Activated CD4-positive, alpha-beta T cell treated with anti-CD3 and anti-CD28 coated beads, Interleukin-2, amount 50 U/mL, for 1 hour (primary cell): ENCODE measurements at places on chromosomes 16 and 17.

DNA sequence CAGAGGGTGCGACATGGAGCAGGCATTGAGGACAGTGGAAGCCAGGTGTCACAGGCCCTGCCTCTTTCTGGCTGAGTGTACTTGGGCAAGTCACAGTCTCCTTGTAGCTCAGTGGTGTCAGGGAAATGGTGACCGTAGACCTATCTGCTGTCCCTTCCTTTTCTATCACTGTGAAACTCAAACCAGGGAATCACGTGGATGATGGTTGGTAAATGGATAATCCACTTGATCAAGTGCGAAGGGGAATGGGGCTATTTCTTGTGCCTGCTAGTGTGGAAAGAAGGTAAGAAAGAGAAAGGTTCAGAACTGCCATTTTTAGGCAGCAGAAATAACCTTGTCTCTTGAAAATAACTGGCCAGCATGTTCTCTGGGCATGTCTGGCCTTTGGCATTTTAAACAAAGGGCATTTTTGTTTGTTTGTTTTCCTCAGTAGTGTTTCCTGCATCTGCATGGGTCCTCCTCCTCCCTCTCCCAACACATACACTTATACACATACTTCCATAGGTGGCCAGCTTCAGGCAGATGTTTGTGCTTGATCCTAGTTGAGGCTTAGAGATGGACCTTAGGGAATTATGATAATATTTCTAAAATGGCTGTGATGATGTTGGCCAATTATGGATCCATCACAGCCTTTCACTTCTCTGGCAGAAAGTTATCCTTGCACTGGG lies 7.1 kb downstream of the TBX4 start:
- no peak for DNase-seq

DNA sequence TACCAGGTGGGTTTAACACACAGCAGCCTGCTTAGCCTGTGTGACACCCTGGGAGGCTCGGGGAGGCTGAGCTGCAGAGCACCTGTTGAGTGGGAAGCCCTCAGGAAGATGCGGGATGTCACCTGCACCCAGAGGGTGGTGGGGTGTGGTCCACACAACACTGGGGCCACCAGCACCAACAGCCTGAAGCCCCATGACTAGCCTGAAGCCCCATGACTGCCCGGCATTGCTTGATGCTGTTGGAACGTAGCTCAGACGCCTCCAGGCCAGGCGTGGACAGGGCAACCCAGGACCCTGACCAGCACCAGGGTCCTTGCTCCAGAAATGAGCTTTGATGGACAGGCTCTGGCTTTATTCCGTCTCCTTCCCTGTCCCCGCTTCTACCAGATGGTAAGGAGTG lies 76.3 kb upstream of the ZNF469 start:
- DNase-seq, result no peak

DNA sequence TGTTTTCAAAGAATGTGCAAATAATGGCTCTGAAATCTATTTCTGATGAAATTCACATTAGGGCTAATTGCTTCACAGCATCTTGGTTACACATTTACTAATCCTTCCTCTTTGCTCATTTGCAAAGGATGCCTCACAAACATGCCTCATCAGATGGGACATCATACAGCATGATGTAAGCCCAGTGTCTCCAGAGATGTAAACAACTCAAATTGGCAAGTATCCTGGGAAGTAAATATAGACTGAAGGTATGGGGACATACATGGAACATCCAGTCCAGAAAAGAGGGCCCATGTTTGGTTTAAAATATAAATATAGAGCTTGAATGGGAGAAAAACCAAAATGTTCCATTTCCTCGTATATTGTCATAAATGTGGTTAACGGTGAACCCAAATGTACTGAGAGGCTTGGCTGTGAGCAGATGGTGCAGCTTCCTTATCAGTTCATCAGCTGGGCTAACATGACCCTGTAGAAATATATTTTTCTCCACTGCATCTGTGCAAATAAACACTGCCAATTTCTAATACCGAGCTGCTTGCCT lies 142.9 kb upstream of the NUDT7 start:
- DNase-seq, result no peak

DNA sequence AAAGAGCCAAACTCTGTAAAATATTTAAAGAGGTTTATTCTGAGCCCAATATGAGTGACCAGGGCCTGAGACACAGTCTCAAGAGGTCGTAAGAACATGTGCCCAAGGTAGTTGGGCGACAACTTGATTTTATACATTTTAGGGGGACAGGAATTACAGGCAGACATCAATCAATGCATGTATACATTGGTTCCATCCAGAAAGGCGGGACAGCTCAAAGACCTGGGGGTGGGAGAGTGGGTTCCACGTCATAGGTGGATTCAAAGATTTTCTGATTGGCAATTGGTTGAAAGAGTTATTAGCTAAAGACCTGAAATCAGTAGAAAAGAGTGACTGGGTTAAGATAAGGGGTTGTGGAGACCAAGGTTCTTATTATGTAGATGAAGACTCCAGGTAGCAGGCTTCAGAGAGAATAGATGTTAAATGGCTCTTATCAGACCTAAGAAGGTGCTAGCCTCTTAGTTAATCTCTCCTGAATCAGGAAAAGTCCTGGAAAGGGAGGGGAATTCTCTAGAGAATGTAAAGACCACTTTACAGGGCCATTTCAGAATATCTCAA lies 32.4 kb downstream of the HSBP1 start:
- no peak for DNase-seq

DNA sequence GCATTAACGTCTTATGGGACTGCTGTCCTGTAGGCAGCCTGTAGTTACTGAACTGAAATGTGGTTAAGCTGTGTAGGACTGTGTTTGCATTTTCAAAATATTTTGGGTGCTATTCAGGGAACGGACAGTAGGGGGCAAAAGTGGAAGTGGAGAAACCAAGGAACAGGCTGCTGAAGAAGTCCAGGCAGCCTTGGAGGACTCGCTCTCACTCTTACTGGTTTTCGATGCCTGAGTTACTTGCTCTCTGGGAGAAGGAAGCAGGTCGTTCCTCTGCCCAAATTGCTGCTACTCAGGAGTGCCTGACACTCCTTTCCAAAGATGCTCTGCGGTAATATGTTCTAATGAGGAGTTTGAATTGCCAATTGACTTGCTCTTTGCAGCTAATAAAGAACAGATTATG lies 64.5 kb upstream of the RBFOX1 start:
- DNase-seq, result no peak

GRCh38 chr17:73371285-73371684 lies 59.5 kb upstream of the CDC42EP4 start:
- no peak for DNase-seq

- DNase-seq, result no peak
Observed at GRCh38 chr16:49800441-49800840, 55.5 kb downstream of the ZNF423 start.

DNA sequence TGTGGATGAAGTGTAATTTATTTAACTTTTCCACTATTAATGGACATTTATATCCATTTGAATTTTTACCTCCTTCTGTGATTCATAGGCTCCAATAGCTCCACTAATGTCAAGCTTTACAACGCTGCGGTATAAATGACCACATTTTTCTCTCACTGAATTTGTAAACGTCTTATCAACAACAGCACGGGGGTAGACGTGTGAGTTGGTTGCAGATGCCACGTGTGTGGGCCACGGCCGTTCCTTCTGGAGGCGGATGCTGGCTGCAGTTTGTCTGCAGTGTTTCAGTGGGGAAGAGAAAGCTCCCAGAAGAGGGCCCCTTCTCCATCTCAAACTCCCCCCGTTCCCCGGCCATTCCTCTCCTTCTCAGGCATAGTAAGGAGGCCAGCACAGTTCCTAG lies 68.2 kb upstream of the XYLT1 start:
- DNase-seq, result no peak

- DNase-seq, result no peak
Observed at GRCh38 chr17:79562192-79562930, 48.5 kb downstream of the RBFOX3 start.

GRCh38 chr17:59845595-59846393 lies 46.9 kb downstream of the TUBD1 start:
- DNase-seq, result no peak

- DNase-seq, result no peak
Observed at GRCh38 chr17:67515490-67516083, 138.5 kb downstream of the PITPNC1 start.

GRCh38 chr17:38428643-38429371 lies 543 bp downstream of the ARHGAP23 start:
- no peak for DNase-seq

DNA sequence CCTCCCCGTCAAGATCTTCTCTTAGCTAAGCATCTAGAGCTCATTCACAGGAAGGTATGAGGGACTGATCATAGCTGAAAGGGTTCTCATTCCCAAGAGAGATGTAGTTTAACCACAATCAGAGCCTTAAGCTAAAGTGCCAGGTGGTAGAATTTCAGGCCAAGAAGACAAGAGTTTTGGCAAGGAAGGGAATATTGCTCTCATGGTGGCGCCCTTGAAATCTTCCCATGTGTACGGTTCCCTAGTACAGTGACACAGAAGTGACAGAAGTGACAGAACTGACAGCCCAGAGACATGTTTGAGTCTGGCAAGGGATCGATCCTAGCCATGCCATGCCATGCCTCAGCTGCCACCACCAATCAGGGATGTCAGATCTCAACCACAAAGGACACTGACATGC lies 2.5 kb downstream of the GRIN2C start:
- no peak for DNase-seq

DNA sequence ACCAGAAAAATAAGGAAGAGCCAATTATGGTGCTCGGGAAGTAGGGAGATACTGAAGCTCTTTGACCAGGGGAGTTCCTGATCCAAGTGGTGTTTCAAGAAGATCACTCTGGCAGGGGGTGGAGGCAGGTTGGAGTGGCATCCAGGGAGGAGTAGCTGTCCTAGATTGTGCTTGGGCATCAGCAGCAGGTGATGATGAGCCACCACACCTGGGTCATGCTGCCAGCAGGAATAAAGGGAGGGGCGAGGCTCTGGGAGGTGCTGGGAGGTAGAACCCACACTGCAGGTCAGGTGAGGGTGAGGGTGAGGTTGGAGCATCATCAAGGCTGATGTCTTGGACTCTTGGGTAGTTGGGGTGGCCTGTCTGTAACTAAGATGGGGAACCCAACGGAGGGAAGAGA lies 35.4 kb upstream of the ADGRG1 start:
- DNase-seq, result no peak

DNA sequence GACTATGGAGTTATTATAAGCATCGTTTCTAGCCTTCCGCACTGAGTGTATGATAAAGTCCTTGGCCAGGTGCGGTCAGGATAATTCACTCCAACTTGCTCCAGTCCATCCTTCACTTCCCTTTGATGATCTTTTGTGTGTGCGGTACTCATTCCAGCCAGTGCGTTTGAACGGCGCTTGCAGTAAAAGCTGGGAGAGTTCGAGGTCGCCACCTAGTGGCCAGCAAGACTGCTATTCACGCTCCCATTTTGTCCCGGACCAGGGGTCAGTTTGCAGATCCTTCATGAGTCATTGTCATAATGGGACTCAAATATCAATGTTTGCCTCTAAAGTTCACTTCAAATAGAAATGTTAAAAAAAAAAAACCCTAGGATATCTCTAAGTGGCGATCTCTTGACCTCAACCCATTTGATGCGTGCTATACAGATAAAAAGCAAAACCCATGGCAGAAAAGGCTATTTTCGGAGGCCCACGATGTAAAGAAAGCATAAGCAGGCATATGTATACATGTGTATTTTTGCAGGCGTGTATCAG lies 417.1 kb downstream of the TMEM114 start:
- DNase-seq, result no peak

- DNase-seq, result peak; percentile 33
Observed at GRCh38 chr17:7997186-7997585, 5.2 kb upstream of the GUCY2D start.

GRCh38 chr17:2795441-2796163 lies 636 bp upstream of the RAP1GAP2 start:
- peak; percentile 16 for DNase-seq

DNA sequence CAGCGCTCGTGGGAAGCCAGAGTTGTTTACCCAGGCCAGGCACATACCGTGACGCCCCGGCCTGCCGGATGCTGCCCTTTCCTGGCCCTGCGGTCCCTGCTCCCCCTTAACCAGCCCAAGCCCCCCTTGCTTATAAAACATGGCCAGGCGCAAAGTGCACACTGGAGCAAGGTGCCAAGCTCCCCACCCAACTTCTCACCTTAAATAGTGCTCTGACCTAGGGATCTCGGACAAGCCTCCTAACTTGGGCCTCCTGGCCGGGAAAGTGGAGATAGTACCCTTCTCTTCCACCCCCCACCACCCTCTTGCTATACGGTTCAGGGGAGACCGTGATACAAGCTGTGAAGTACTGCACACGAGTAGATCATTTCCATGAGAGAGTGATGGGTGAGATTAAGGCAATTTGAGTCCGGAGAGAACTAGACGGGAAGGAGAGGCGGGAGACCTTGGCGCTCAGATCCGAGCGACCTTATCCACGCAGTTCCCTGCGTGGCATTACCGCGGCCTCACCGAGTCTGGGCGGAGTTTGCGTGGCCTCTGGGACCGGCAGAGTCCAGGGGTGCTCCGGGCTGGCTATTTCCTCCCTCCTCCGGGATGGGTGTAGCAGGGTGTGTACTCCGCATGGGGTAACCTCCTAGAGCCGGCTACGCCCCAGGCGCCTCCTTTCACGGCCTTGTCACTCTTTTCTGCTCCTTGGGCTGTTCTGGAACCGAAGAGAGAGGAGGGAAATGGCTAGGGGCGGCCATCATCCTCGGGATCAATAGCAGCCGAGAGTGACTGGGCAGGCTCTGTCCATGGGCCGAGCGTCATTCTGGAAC lies 4.4 kb upstream of the LHX1 start:
- no peak for DNase-seq

GRCh38 chr16:9766891-9767290 lies 415.3 kb downstream of the GRIN2A start:
- DNase-seq, result no peak

DNA sequence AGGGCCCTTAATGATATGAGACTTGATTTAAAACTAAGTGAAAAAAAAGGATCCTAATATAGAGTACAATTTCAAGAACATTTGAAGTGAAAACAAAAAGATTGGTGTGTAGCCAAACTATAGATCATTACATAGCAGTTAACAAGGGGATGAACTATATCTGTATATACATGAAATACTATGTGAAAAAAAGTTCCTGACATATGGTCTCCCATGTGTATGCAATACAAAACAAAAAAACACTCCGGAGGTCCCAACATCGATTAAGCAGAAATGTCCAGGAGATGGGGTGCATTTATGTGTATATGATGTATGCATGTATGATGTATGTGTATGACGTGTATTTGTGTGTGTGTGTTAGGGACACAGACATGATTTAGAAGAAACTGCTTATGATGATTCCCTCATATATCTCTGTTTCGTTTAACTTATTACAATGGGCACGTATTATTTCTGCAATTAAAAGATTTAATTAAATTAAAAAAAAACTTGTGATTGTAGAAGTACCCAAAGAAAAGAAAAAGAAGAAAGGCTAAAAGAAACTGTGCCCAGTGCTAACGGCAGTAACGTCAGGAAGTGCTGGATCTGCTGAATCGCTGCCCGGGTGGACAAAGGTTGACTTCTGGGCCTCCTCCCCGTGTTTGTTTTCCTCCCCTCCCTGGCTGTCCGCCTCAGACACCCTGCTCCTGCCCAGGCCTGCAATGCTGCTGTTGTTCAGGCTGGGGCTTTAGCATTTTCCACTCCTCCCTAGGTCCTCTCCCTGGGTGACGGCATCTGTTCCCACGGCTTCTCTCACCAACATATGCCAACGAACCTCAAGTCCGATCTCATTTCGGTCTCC lies 36.9 kb downstream of the TBX4 start:
- no peak for DNase-seq

GRCh38 chr17:79565606-79566250 lies 45.1 kb downstream of the RBFOX3 start:
- DNase-seq, result no peak

GRCh38 chr17:78842881-78843565 lies 2.4 kb upstream of the USP36 start:
- DNase-seq, result peak; percentile 64

- no peak for DNase-seq
Observed at GRCh38 chr17:77838748-77839697, 119.5 kb upstream of the TNRC6C start.
